ENCODE measurements at places on chromosomes 3 and 15.

GRCh38 chr15:85792102-85792731, 2.5 kb downstream of the KLHL25 start:
- DNase-seq: peak; percentile 3

GRCh38 chr15:30670056-30670455, 44.1 kb downstream of the ARHGAP11B start:
- DNase-seq: no peak

- no peak for DNase-seq
Measured at GRCh38 chr15:77415450-77416147, 4.3 kb downstream of the PEAK1 start.

DNA sequence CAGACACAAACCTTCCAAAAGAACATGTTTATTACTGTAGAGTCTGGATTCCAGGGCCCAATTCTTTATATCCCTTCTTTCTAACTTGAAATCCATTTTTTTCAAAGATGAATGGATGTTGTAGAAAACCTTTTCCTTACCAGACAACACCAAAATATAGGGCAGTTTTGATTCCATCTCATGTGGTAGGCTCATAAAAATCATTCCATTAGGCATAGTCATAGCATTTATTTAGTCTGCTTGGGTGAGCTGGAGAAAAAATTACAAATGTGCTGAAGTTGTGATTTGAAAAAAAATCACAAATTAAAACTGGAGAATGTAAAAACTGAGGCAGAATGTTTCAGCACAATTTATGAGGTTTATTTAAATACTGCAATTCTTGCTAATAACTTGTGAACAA, 199.3 kb upstream of the TBC1D5 start:
- DNase-seq: no peak

DNA sequence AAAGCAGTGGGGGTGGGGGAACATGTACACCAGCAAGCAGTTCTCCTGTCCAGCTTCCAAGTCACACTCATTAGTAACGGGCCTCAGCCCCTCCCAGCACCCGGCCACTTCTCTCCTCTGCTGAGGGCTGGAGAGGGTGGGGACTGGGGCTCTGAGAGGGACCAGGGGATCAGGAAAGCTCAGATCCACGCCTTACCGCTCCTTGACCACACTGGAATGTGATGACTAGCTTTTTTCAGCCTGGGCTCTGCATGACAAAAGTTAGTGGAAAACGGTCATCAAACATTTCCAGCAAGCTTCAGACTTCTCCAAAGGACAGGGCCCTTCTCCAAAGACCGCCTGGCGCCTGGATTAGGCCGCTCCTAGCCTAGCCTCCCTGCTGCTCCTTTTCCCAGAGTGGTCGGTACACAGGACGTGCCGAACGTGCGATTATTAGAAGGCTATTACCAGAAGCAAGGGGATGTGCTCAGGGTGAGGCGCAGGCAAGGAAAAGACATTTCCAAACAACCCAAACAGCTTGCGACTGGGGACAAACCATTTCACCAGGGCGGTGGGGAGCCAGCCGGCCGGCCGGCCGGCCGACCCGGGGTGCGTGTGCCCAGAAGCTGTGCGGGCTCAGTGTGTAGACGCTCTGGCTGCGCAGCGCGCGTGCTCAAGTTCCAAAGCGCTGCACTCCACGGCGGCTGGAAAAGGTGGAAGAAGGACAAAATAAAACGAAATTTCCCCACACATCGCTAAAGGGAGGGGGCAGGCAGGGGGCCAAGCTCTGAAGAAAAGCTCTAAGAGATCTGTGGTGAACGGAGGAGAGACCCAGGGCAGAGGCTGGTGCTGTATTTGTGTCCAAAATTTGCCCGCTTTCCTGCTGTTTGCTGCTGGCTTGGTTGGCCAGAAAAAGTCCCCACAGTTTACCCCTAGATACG, 51.0 kb upstream of the SSR3 start:
- DNase-seq: peak; percentile 16

GRCh38 chr3:58237238-58237940, at the start of gene ABHD6:
ABHD6 (plus strand) TSS chr3:58237792; CDS start chr3:58256587, 18,795 bp downstream.
- peak; percentile 94 for DNase-seq

DNA sequence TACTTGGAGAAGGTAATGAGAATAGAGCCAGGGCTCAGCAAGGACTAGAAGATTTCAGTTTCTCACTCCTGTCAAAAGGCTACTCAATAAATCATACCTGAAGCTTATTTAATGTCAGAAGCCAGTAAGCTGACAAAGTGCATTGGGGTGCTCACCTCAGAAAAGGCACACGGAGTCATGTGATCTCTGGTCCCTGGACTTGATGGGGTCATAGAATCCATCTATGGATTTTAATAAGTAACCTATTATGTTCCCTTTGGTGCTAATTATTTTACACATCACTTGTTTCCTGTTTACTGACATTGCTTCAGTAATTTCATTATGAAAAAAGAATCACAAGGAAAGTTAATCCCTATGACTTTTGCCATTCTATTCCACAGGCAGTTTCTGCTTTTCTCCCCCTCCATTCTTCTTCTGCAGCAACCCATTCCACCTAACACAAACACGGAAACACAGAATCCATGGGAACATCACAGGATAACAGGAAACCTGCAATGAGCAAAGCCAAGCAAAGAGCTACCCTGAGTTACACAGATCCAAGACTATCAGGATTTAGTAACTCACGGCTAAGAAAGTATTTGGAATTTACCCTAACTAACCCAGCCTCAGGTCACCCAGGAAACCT, 159.6 kb downstream of the MEIS2 start:
- no peak for DNase-seq

- DNase-seq: no peak
Measured at GRCh38 chr3:136730595-136731273, 21.4 kb downstream of the STAG1 start.

GRCh38 chr3:190701096-190701532, 161.4 kb downstream of the GMNC start:
- DNase-seq: no peak

DNA sequence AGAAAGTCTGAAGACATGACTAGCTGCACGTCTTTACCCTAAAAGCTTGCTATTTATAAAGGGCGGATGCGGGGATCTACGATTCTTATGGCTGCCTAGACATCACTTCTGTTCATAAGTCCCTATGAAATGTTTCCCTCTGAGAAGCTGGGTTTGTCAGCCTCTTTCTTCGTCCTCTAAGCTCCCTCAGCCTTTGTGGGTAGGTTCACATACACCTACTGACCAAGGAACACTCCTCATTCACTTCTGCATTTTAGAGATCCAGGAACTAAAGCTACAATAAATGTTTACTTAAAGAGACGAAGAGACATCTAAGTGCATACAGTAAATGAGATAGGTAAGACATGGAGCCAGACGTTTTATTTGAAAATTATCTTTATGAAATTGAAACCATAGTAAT, 16.7 kb upstream of the RAMAC start:
- no peak for DNase-seq

GRCh38 chr3:190261015-190261414, 61.2 kb downstream of the CLDN1 start:
- no peak for DNase-seq

GRCh38 chr3:53171827-53172505, 11.0 kb downstream of the PRKCD start:
- no peak for DNase-seq

- DNase-seq: no peak
Measured at GRCh38 chr3:11385326-11385725, 113.1 kb downstream of the ATG7 start.

- DNase-seq: no peak
Measured at GRCh38 chr3:125692361-125692760, 97.1 kb upstream of the OSBPL11 start.

GRCh38 chr15:82531496-82532382, 8.5 kb downstream of the RPS17 start:
- no peak for DNase-seq

GRCh38 chr3:181017690-181018089, 28.2 kb upstream of the DNAJC19 start:
- DNase-seq: no peak

DNA sequence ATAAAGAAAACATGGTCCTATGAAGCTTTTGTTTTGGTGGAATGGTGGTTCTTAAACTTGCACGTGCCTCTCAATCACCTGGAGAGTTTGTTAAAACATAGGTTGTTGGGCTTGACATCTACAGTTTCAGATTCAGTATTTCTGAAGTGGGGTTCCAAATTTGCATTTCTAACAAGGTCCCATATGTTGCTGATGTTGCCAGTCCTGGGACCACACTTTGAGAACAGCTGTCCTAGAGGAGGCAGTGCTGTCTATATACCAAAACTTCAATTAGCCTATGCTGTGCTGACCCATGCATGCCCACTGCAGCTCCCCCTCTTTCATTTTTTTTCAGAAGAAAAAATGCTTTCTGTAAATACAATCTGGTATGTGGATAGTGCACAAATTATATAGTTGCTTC, 31.3 kb downstream of the ALCAM start:
- no peak for DNase-seq

DNA sequence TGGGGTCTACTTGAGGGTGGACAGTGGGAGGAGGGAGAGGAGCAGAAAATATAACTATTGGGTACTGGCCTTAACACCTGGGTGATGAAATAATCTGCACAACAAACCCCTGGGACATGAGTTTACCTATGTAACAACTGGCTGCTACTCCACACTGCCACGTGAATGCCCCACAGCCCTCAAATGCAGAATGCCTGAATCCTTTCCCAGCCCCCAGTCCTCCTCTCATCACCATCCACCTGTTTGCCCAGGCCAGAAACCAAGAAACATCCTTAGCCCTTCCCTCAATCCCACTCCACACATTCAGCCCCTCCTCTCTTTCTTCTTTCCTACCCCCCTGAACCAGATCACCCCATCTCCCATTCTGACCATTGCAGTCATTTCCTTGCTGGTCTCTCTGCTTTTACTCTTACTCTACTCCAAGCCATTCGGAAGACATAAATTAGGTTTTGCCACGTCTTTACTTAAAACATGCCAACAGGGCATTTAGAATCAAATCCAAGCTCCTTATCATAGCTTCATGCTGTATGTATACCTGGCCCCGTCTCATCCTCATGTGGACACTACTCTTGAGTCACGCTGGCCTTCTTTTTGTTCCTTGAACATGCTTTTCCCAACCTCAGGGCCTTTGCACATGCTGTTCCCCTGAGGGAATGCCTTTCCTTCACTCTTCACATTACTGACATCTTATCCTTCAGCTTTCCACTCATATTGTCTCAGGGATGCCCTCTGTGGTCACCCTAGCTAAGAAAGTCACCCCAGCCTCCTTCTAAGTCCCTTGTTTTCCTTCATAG, 137.5 kb upstream of the ABHD17C start:
- DNase-seq: no peak

All from GM13977 (cell line).